ENCODE measurements at places on chromosomes 2 and 18.

DNA sequence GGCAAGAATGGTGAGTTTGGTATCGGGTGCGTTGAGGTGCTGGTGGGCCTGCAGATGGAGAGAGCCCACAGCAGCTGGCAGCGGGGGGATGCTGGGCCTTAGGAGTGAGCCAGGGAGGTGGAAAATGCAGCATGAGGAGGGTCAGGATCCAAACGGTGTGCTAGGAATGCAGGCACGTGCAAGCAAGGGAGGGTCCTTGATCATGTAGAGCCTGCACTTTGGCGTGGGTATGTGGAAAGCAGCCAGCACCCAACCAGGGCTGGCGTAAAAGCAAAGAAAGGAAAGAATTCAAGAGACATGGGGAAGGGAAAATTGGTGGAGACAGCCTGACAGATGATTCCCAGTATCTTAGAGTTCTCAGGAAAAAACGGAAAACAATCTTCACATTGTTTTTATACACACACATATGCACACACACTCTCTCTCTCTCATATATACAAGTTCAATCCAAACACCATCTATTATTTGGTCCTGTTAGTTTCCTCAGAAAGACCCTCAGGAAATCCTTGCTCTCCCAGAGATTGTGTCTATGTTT, 46.3 kb downstream of the LTBP1 start:
- no peak for DNase-seq

DNA sequence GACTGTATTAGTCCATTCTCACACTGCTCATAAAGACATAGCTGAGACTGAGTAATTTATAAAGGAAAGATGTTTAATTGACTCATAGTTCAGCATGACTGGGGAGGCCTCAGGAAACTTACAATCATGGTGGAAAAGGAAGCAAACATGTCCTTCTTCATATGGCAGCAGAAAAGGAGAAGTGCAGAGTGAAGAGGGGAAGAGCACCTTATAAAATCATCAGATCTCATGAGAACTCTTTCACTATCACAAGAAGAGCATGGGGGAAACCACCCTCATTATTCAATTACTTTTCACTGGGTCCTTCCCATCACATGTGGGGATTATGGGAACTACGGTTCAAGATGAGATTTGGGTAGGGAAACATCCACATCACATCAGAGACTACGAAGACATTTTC, 43.0 kb upstream of the CAVIN2 start:
- DNase-seq = no peak

- no peak for DNase-seq
Measured at GRCh38 chr18:37453752-37454151, 111.8 kb downstream of the CELF4 start.

DNA sequence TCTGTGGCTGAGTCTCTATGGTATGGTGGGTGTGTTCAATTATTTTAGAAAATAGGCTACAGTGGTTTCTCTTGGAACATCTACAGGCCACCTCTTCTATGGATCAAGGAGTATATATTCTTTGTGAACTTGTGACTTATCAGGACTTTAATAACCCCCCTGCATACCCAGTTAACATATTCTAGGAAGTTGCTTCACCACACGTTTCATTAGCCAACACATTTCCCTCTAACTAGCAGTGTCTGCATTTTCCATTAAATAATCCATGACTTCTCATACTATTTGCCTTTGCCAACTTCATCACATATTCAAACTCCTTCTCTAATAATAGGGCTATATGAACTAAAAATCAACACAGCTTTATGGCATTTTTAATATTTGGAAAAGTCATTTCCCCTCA, 187.6 kb upstream of the ARL4C start:
- DNase-seq = no peak

DNA sequence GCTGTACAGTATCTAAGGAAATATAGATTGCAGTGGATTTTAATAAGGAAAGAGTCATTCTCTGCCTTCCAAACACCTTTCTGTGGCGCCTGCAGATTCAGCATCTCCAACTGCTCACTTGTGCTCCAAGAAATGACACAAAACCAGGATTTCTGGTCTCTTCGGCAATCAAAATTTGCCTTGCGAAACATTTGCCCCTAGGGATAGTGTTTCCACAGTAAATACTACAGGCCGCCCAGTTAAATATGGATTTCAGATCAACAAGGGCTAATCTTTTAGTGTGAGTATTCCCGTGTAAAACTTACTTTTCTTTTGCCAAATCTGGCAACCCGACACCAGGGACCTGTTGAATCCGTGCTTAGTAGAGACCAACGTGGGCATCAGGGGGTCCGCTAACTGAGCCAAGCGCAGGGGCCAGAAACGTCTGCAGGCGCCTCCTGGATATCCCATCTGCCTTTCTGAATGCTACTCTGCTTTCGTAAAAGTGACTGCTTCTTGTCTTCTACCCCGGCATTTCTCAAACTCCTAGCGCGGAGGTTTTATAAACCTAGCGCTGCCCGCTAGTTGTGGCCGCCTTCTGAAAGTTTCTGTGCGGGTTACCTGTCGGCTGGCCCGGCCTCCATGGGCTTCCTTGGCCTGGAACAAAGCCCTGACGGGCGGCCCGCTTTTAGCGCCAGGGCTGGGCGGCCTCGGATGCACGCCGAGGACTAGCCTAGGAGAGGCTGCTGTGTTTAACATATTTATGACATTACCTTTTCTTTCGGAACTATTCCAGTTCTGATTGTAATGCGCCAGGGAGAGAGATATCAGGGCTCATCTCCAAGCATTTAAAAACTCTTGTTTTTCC, 2.5 kb downstream of the CYP1B1 start:
- peak; percentile 30 for DNase-seq

- no peak for DNase-seq
Measured at GRCh38 chr2:106020032-106020431, 174.1 kb downstream of the UXS1 start.

GRCh38 chr18:33697498-33697897, 119.5 kb downstream of the ASXL3 start:
- DNase-seq = no peak

DNA sequence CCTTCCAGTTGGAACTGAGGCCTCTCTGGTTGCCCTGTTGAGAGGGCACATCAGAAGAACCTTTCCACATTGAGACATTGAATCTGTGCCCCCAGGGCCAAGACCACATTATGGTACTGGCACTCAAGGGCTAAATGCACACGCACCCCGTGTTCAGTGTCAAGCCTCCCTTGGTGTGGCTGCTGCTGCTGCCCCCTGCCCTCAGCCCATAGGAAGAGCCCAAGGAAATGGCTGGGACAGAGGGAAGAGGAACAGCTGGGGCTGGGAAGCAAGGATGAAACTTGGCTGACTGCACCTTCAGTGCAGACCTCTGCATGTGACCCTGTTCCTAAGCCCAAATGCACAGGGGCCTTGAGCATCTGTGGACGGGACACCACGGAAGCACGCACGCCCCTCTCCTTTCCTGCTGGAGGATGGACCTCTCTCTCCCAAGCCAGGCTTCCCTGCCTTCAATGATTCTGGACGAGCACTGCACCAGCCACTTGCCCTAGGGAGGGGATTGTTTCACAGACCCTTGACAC, 40.2 kb downstream of the NIFK start:
- no peak for DNase-seq

GRCh38 chr18:46239549-46239948, 135.4 kb downstream of the HAUS1 start:
- DNase-seq = no peak

GRCh38 chr2:27588308-27588707, 5.5 kb downstream of the ZNF512 start:
- DNase-seq = no peak

DNA sequence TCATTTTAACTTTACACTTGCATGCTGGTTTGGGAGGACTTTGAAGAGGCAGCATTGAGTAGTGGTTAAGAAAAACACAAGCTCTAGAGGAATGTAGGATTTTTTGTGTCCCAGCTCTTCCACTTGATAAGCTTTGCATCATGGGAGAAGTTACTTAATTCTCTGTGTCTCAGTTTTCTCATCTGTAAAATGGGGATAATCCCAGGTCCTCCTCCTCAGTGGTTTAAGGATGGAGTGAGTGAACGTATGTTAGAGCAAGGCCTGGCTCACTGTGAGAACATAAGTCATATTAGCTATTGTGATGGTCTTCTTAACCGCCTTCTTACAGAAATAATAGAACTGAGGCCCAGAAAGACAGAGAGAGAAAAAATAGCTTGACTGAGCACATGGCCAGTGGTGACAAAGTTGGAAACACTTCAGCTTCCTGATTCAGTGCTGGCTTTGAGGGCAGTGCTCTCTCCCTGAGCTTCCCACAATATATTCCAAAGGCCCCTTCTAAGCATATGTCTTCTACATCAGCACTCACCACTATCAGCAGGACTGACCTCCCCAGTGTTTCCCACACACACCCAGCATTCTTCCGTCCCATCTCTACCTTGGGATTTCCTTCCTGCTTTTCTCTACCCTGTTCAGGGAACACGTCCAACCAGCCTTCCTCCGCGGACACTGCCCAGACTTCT, 214.9 kb upstream of the TNP1 start:
- DNase-seq = peak; percentile 4

All from endothelial cell (in vitro differentiated cells).